ENCODE measurements at places on chromosomes 3 and 15.

- no peak for DNase-seq
These were observed 79.8 kb downstream of the ABHD5 start for GRCh38 chr3:43770426-43771103.

- DNase-seq = no peak
These were observed 199.6 kb downstream of the SLC9A9 start for GRCh38 chr3:143648708-143649107.

DNA sequence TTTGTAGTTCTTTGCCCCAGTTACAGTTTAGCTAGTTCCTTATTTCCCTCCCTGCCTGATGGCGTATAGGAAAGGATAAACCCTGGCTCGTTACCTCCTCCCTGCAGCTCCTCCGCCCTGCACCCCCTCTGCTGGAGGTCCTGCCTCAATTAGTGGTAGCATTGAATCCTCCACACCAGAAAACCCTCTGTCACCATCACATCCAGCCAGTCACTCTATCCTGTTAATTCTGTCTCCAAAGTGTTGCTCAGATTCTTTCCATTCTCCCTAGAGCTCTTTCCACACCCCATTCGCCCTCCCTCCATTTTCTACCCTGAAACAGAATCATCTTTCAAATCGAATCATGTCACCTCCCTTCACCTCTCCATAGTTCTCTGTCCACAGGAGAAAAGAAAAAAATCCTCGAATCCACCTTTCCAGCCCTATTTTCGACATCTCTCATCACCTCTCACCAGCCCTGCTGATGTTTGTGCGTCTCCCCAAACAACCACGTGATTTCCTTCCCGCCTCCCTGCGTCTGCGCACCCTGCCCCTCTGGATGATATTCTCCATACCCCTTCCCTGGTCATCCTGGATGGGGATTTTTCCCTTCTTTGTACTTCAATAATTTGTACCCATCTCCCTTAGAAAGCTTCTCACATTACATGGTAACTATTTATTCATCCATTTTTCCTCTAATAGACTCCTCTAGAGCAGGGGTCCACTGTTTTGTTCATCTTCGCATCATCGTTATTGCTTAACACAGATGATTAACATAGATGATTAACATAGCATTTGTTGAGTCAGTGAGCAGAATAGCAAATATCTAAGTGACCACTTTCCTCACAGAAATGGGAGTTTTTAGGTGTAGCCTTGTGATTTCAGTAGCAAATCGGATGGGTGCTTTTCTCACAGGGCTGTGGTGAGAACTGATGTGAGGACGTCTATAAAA lies 37.1 kb downstream of the MAP3K13 start:
- no peak for DNase-seq

DNA sequence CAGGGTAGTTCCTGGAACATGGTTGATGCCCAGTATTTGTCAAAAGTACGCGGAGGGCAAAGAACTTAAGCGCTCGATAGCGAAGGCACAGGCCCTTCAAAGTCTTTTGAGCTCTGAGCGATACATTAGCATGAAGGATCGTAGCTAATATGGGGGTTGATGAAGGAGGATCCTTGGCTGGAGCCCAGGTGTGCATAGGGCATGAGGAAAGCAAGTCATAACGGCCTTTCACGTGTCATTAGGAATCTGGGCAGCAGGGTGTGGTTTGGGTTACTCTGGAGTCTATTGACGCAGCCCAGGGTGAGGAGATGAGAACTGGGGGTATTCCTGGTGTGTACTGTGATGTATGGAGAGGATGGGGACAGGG lies 31.7 kb downstream of the SPINK8 start:
- peak; percentile 10 for DNase-seq

- no peak for DNase-seq
These were observed 15.0 kb downstream of the SNAPC5 start for GRCh38 chr15:66482539-66482938.

Data from activated T-cell treated with anti-CD3 and anti-CD28 coated beads for 48 hours (primary cell).